ENCODE measurements at places on chromosomes 2 and 18.

- DNase-seq: no peak
Measured at GRCh38 chr2:68925295-68925896, 27.3 kb downstream of the GKN2 start.

GRCh38 chr18:26397019-26397418 lies 151.3 kb downstream of the KCTD1 start:
- DNase-seq: no peak

GRCh38 chr2:206045251-206045650 lies 40.7 kb downstream of the INO80D start:
- no peak for DNase-seq

GRCh38 chr2:45979065-45979464 lies 318.1 kb upstream of the EPAS1 start:
- no peak for DNase-seq

- no peak for DNase-seq
Measured at GRCh38 chr18:78679031-78679430, 300.6 kb upstream of the SALL3 start.

DNA sequence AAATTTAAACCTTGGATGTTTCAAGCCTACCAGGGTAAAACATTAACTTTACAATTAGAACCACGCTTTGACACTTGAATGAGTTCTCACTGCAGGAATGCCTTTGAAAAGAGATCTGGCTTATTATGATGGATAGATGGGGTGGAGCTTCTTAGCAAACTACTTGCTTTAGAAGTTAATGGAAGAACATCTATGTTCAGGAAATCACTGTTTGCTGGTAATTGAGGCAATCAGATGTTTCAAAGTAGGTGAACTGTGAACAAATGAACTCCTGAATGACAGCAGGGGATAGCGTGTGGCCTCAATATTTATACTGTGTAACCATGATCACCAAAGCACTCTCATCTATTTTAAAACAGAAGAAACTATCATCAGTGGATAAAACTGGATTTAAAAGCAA lies 383.6 kb downstream of the PIK3C3 start:
- DNase-seq: no peak

DNA sequence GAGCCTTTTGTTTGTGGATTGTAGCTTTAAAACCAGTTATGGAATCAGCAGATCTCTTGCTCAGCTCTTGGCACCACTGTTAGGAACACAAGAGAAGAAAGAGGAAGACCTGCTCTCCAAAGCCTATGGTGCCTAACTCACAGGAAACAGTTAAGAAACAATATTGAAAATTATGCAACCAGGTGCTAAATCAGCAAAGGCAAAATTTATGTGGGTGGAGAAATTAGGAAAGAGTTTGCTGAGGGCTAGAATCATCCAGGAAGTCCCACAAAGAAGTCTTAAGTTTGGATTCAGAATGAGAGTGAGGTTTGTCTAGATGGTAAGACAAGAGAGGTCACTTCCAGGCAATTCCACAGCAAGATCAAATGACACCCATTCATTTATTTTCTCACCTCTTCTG lies 49.4 kb downstream of the AOX1 start:
- no peak for DNase-seq

GRCh38 chr2:149860276-149860921 lies 272.8 kb upstream of the MMADHC start:
- DNase-seq: no peak

DNA sequence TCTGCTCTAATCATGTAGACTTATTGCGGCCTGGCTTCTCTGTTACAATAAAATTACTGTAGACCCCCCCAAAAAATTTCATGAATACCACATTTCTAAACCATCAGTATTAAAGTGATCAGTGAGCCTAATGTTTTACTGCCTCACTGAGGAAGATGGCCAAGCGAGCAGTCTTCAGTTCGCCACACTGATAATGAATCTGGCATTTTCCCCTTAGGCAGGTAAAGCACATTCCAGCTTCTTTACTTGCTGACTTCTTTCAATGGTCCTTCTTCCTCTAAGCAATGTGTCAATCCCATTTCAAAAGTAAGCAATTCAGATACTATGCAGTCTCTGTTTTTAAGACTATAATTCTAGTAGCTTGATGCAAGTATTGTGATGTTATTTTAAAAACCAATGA lies 137.6 kb downstream of the LAMA1 start:
- no peak for DNase-seq
